ENCODE measurements at places on chromosomes 2 and 18. TPM values are rescaled to one million over a fixed set of nuclear protein-coding genes. Genes with fewer than 3 reads are reported as not detected.
A peak's percentile ranks its signal among the peaks of the same experiment; 100 is the strongest.

- no peak for DNase-seq
These were observed 36.7 kb downstream of the SH3BP4 start for GRCh38 chr2:234988491-234988890.

GRCh38 chr2:172931918-172932520, 143.6 kb upstream of the MAP3K20 start:
- DNase-seq = peak; percentile 55

DNA sequence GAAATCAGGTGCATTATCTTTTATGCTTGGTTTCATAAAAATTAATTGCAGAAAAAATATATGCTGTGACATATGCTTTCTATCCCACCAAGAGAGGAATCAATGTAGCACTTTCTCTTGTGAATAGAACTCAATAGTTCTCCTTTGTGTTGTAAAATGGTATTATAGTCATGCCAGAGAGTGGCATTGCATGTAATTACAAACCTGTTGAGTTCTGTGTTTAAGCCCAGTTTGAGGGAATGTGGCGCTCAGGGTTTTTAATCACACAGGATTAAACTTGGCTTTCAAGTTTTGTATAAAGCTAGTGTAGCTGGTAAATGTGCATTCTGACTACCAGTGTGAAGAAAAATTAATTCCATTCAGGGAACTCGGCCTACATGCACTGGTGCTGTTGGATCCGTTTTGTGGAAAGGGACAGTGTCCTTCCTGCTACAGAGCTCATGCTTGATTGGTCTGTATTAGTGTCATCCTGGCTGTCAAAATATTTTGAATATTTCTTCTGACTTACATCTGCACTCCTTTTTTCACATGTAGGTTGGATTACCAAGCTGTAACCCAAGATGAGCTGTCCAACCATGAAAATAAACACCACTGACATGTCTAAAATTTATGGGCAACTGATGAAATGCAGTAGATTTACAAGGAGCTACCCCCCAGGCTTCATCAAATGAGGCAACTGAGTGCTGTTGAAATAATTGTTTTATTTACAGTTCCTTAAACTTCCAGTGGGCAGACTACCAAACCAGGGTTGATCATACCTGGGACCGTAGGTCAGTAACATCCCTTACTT, 80.3 kb downstream of the SLC4A3 start:
- DNase-seq = no peak

Gene STARD6
- not detected for total RNA-seq

Gene DCTN1
- total RNA-seq = 79.8 TPM

GRCh38 chr2:68637047-68637446, 6.3 kb upstream of the PROKR1 start:
- DNase-seq = no peak

DNA sequence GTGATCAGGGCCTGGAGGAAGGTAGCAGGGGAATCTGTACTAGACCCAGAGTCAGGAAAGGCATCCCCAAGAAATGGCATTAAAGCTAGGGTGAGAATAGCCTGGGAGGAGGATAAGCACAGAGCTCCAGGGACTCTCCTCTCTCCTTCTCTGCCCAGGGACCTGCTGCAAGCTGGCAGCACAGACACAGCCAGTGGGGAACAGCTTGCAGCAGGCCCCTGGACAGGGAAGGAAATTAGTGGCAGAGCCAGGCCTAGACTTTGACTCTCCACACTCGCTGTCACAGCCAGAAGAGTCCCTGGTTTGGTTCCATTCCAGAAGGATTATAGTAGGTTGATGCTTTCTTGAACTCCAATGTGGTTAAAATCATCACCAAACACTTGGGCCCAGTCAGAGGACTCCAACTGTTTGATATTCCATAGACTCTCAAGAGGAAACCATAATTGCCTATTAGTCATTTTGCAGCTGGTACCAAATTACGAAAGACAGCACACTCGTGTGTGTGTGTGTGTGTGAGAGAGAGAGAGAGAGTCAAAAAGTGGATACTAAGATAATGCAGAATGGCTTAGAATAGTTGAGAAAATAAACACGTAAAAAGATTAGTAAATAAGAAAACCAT, 95.5 kb upstream of the ATP8B1 start:
- DNase-seq = peak; percentile 83

- peak; percentile 17 for DNase-seq
These were observed 1.1 kb downstream of the IGFBP5 start for GRCh38 chr2:216694082-216694825.

- DNase-seq = peak; percentile 84
These were observed 2.0 kb downstream of the PPP4R1 start for GRCh38 chr18:9612215-9612830.

- no peak for DNase-seq
These were observed 84.2 kb downstream of the ZNF516 start for GRCh38 chr18:76410660-76411417.

DNA sequence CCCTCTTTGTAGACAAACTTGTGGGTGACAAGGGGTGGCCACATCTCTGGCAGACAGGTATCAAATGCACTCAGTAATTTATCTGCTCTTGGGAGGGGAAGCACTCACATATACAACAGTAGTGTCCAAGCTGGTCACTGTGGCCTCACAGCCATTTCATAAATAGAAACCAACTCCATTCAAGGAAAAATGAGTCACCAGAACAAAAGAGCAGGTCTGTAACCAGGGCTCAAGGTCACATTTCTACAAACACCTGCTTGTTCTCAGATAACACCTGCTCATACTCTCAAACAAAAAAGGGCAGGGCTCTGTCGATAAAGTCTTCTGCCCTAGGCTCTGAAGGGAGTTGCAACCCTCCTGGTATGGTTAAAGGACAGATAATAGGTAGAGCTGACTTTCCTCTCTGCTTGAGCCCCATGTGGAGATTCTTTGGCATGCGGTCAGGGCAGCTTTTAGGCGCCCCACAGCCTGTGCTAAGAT, 459.0 kb downstream of the BCL11A start:
- DNase-seq = no peak

Data from bronchial epithelial cell (primary cell).